ENCODE measurements at places on chromosomes 11 and 22. TPM values are rescaled to one million over a fixed set of nuclear protein-coding genes. Genes with fewer than 3 reads are reported as not detected.

DNA sequence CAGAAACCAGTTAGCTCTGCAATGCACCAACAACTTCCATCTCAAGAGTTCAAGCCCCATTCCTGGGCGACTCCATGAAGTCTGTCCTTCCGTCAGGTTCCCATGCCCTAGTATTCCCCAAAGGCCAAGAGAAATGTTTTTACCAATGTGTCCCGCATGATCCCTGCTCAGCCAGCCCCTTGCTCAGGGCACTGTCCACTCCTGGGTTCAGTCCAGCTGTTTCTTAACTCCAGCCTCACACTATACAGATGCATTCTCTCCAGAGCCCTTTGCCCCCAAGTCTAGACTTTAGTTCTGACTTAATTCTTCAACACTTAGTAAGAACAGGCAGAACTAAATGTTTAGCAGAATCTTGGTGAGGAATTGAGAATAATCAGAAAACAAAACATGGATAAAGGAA lies 497.5 kb downstream of the SOX6 start:
- H3K27me3 ChIP-seq, result no peaks in the 10 kb centered on the region
- no peak overlapping the region for H3K27ac ChIP-seq
- H3K36me3 ChIP-seq, result no peaks in the 10 kb centered on the region
- DNase-seq, result no peak
- H3K4me3 ChIP-seq, result no peak overlapping the region

DNA sequence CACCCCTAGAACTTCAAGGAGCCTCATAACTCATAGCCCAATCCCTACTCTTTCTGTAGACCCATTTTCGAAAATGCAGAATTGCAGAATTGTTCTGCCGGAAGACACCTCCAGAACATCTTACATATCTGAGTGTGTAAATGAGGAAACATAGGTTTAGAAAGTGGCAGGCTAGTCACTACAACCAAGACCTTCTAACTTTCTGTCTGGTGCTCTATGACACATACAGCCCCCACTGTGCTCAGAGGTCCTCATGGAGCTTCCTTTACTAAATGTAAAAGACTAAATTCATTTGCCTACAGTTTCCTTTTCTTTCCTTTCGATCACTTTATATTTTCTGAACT lies 132.1 kb upstream of the DDI1 start:
- H3K27me3 ChIP-seq, result no peaks in the 10 kb centered on the region
- no peak overlapping the region for H3K4me3 ChIP-seq
- DNase-seq, result no peak
- no peaks in the 10 kb centered on the region for H3K4me1 ChIP-seq
- no peaks in the 10 kb centered on the region for H3K36me3 ChIP-seq
- no peak overlapping the region for H3K27ac ChIP-seq

DNA sequence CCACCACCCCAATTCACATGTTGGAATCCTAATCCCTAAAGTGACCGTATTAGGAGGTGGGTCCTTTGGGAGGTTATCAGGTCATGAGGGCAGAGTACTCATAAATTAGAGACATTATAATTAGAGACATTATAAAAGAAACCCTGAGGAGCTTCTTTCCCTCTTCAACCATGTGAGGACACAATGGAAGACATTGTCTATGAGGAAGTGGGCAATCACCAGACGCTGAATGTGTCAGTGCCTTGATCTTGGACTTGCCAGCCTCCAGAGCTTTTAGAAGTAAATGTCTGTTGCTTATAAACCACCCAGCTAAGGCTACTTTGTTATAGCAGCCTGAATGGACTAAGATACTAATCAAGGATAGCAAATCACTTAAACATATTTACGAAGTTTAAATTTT lies 14.8 kb downstream of the GAB2 start:
- peaks cover 8% of the 10 kb centered on the region for H3K36me3 ChIP-seq
- no peak overlapping the region for H3K27ac ChIP-seq
- peaks cover 3% of the 10 kb centered on the region for H3K4me1 ChIP-seq

DNA sequence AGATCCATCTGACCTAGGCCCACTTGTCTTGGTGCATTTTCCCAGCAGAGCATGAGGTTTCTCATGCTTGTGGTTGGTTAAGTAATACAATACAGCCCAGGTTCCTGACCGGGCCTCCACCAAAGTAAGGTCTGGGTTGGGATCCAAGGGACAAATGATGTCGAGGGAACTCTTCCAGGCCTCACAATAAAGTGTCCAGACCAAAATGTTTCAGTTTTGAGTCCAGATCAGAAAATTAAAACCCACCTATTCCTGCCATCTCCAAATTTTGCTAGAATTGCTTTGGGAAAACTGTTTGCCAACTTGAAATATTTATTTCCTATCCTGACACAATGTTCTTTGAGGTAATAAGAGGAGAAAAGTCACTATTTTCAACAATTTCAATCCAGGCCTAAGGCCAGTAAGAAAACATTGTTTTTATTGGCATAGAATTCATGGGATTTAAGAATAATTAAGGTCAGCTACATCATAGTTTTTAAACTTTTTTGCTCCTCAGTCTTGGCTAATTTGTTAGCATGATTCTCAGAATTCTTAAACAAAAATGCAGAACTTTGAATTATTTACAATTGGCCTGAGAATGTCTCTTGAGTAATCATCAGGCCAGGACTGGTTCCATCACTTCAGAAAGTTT lies 51.4 kb downstream of the ME3 start:
- no peak for DNase-seq
- no peaks in the 10 kb centered on the region for H3K4me1 ChIP-seq
- H3K4me3 ChIP-seq, result no peak overlapping the region
- no peak overlapping the region for H3K27ac ChIP-seq

DNA sequence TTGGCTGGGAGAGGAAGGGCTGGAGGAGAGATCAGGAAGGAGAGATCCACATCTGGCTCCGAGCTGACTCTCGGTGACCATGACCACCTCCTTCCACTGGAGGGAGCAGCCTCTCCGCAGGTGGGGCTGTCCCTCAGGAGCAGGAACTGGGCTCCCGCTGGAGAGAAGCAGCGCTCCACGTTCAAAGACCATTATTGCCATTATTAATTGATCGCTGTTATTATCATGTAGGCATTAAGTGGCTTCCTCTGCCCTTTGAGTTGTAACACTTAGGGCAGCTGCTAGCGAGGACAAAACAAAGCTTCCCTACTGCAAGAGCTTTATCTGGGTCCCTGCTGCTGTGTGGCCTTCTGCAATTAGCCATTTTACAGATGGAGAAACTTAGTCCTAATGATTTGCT lies 251.9 kb downstream of the ST3GAL4 start:
- no peak for DNase-seq
- peaks cover 7% of the 10 kb centered on the region for H3K27me3 ChIP-seq
- H3K4me1 ChIP-seq, result no peaks in the 10 kb centered on the region
- H3K36me3 ChIP-seq, result no peaks in the 10 kb centered on the region

Gene CCDC116
- 0.51 TPM for total RNA-seq

Gene PTPMT1
- 40.1 TPM for total RNA-seq
